ENCODE measurements at places on chromosomes 5 and 9.

- no peak for DNase-seq
These were observed 223.4 kb upstream of the FAM174A start for GRCh38 chr5:100311806-100312205.

- DNase-seq = no peak
These were observed 9.1 kb downstream of the FBP2 start for GRCh38 chr9:94584555-94584954.

DNA sequence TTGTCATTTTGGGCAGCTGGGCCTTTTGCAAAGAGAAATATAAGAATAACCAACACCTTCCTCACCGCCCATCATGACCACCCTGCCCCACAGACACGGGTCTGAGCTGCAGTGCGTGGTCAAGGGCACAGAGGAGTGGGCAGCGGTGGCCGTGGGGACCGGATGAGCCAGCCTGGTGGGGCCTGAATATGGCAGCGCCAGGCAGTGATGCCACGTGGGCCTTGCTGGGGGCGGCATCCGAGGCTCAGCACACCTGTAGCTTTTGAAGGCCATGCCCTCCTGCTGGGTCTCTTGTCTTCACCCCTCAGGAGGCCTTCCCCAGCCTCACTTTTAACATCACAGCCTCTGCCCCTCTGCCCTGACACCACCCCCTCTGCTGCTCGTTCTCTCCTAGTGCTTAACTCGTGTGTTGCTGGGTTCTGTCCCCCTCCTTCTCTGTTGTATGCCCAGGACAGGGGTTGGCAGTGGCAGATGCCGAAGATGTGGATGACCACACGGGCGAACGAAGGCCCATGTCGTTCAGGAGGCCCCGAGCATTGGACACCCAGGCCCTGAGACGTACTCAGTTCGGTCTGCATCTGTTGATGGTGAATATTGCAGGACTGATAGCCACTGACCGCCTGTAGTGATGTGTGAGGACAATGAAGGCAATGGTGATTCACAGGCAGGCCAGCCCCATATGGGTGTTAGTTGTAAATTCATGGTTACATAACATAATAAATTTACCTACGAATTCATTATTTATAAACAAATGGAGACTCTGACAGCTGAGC, 46.0 kb downstream of the AHRR start:
- DNase-seq = no peak

GRCh38 chr5:50745221-50745910, 78.9 kb downstream of the PARP8 start:
- DNase-seq = no peak

GRCh38 chr5:120088836-120089235, 375.3 kb upstream of the PRR16 start:
- DNase-seq = no peak

GRCh38 chr5:122077366-122078115, 518 bp downstream of the LOX start:
- no peak for DNase-seq

DNA sequence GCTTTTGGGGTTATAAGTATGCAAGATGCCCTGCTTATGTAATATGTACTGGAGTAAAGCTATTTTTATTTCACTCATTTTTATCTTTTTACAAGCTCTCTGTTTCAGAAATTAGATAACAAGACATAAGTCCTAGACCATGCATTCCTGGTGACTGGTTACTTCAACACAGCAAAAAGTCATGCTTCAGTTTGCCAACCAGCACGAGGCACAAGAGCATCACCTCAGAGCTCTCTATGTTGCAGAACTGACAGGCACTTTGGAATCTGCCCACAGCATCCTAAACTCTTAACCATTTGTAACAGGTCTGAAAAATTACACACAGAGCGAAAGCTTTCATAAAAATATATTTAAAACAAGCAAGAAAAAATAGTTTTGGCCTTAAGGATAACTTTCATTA, 112.8 kb downstream of the MARCHF11 start:
- no peak for DNase-seq

- no peak for DNase-seq
These were observed 1564.4 kb downstream of the EFNA5 start for GRCh38 chr5:106106384-106106783.

- DNase-seq = no peak
These were observed 50.4 kb downstream of the SHOC1 start for GRCh38 chr9:111744363-111744762.

DNA sequence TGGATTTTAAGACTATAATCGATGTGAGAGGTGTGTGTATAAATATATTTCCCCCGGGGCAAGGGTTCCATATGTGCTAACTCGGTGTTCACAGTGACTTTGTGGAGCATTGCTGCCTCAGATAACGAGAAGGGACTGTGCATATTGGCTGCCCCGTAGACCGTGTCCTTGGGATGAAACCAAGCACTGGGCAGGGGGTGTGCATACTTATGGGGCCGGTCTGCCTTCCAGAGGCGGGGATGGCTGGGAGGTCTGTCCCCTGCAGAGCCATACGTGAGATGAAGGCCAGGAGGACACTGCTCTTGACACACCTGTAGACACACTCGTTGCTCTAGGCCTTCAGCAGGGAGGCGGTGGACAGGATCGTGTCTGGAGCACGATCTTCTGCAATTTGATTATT, 56.0 kb upstream of the ZNF354A start:
- DNase-seq = no peak

All from stimulated activated CD4-positive, alpha-beta T cell treated with anti-CD3 and anti-CD28 coated beads, Interleukin-12 subunit alpha, Interleukin-12 subunit beta, amount 100 ng/mL, for 4 hours (primary cell).